Fibroblast of upper back skin (primary cell): ENCODE measurements at places on chromosomes 2 and 18.

GRCh38 chr2:230677201-230677946, 35.3 kb upstream of the CAB39 start:
- no peak for DNase-seq

DNA sequence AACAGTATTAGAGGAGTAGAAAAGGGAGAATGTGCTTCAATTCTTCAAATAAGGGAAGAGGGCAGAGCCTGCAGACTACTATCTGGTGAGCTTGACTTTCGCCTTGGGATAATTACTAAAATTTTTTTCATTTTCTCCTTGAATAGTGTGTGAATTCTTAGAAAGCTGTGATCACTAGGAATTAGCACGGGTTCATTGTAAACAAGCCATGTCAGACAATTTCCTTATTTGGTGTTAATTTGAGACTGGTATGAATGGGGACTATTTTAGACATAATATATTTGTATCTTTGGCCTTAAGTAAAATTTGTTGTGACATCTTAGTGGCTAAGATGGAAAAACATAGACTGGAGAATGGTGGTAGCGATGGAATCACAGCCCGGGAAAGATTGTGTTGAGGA, 66.6 kb downstream of the MYO3B start:
- DNase-seq = no peak

GRCh38 chr18:55343396-55344073, 244.5 kb downstream of the TCF4 start:
- no peak for DNase-seq

GRCh38 chr2:164792316-164793170, 49.1 kb downstream of the COBLL1 start:
- peak; percentile 65 for DNase-seq

DNA sequence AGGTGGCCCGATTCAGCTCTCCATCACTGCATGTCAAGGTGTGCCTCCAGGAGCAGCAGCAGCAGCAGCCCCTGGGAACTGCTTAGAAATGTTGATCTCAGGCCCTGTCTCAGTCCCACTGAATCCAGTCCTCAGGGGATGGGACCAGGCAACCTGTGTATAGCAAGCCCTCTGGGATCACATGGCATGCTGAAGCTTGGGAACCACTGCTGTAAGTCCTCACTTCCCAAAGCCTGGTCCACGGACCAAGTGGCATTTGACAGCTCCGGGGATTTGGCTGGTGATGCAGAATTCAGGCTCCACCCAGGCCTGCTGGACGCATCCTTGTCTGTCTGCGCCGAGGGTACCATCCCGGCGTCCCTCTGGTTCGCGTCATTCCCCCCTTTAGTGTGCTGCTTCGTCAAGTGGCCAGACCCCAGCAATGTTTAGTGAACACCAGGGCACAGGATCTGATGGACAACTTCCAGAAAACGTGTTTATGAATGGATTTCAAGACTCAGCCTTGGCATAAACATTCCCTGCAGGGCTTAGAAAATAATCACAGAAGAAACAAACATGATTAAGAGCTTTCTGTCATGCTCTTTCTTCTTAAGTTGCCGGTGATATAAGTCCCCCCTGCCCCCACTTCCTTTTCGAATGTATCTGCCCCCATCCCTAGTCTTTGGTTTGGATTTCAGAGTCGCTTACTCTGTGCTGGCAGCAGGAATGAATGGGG, 234.0 kb downstream of the GBX2 start:
- no peak for DNase-seq

- no peak for DNase-seq
Observed at GRCh38 chr2:5673145-5674025, 18.8 kb upstream of the SOX11 start.

- DNase-seq = peak; percentile 60
Observed at GRCh38 chr2:19195661-19196060, 162.8 kb downstream of the OSR1 start.

DNA sequence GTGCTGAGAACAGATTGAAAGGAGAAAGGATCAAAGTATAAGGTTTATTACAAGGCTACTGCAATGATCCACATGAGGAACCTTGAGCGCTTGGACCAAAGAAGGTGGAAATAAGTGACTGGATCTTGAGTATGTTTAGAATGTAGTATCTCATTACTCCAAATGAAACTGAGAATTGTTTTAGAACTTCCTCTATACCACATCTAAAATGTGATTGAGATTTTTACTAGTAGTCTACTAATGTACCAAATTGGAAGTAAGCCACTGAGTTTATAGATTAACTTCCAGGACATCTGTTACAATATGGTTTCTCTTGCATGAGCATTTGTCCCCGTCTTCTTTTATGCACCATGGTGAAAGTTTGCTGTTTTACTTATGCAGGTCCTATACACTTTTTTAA, 300.5 kb downstream of the SUCLG1 start:
- DNase-seq = no peak

DNA sequence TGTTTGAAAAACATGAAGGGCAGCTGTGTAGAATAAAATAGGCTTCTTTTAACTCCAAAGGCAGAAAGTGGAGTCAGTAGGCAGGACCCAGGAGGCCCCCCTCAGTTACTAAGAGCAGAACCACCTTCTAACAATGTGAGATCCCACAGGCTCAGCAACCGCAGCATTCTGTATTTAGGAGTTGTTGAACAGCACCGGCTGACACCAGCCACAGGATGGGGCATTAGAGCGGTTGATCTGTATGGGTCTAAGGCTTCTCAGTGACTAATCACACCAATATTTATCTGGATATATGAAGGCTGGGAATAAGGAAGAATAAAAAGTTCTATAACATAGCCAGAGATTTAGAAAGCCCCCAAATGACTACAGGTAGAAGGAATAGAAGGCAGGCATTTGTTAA, 51.7 kb downstream of the MYO5B start:
- DNase-seq = no peak

- peak; percentile 96 for DNase-seq
Observed at GRCh38 chr2:37585982-37586621, 85.3 kb downstream of the CDC42EP3 start.

DNA sequence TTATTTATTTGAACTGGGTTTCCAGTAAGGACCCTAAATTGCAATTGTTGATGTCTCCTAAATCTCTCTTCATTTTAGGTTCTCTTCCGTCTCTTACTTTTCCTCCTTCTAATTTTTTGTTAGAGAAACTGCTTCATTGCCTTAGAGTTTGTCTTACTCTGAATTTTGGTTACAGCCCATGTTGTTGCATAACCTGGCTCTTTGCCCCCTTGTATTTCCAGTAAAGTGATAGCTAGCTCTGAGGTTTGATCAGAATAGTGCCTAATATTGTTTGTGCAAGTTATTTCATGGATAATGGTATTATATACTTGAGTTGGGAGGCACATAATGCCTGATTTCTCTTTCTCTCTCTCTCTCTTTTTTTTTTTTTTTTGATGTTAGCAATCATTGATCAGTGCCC, 71.8 kb downstream of the MGAT5 start:
- no peak for DNase-seq

DNA sequence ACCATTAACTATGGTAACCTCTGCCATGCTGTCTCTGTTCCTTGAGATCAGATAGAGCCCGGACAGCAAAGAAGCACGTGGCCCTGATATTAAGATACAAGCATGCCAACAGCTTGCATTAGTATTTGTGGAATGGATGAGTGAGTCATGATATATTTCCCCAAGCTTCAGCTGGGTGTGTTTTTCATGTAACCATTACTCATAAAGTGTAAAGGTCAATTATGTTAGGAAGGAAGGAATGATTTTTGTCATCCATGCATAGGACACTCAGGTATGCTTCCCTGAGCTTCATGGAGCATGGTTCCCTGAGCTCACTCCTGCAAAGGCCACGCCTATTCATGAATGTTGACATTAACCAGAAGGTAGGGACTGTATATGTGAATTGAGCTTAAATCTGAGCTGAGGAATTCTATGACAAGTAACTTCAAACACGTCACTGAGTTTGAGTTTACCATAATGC, 74.6 kb downstream of the ARL4C start:
- DNase-seq = peak; percentile 93

GRCh38 chr2:64474121-64474571, 20.2 kb downstream of the LGALSL start:
- DNase-seq = no peak

DNA sequence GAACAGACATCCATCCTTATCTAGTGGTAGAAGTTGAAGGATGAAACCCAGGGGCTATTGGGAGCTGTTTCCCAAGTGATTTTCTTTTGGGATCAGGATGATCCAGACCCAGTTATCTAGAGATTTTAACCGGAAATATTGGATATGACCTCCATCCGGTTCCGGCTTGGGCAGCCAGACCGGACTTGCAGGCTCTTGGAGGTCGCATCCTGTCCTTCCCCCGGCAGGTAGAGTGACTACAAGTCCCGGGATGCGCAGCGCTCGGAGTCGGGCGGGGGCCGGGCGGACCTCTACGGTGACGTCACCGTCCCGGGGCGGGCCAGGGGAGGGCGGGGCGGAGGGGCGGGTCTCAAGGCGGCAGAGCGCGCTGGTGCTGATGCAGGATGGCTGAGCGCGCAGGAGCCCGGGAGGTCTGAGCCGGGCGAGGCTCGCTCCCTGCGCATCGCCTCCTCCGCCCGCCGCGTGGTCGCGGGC, at the start of gene KIF5C:
KIF5C (plus strand) TSS at position 360 of the 474 bp plus-strand sequence. CDS start 391 bp downstream, outside the sequence.
- DNase-seq = peak; percentile 75

GRCh38 chr2:42071791-42072190, 24.0 kb downstream of the PKDCC start:
- no peak for DNase-seq

DNA sequence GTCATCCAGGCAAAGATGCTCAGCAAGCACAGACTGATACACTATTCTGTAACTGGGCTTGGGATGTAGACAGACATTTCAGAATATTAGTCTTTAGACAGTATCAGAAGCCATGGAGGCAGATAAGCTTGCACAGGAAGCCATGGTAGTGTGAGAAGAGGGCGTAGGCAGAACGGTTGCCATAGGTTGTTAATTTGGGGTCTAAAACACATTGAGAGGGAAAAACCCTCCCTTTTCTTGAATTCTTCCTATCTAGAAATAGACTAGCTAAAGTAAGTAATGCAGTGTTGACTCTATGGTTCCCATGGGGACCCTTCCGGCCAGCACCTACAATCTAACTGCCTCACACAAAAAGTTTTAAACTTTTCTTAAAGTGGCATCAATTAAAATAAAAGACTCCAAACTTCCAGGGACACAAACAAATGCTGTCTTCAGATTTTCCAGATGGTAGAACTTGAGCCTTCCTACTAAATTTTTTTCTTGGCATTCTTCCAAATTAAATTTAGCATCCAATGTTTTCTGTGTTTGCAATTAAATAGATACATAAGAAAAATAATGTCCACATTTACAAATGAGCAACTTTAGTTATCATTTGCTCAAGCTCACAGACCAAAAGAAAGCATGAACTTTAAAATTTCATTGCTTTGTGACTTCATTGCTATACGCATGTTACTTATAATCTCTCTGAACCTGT, 1.9 kb downstream of the PRKRA start:
- no peak for DNase-seq

GRCh38 chr2:182559623-182560022, 132.8 kb upstream of the PDE1A start:
- DNase-seq = no peak

GRCh38 chr2:128687565-128687964, 368.9 kb upstream of the HS6ST1 start:
- no peak for DNase-seq

GRCh38 chr2:45172760-45173392, 163.6 kb upstream of the SIX2 start:
- DNase-seq = no peak

DNA sequence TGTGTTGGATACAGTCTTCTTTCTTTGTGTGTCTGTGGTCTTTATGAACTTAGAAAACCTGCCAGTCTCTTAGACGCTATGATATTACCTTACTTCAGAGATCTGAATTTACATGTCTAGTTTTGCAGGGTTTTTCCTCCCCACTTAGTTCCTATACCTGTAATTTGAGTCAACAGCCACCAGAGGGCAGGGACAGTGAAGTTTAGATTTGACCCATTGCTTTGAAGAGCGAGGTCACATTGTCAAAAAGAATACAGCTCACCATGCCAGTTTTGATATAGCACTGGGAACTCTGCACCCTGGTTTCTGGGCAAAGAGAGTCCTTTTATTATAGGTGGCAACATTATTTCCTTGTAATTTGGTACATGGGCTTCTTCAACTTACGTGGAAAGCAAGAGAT, 102.3 kb downstream of the MAPK4 start:
- no peak for DNase-seq

DNA sequence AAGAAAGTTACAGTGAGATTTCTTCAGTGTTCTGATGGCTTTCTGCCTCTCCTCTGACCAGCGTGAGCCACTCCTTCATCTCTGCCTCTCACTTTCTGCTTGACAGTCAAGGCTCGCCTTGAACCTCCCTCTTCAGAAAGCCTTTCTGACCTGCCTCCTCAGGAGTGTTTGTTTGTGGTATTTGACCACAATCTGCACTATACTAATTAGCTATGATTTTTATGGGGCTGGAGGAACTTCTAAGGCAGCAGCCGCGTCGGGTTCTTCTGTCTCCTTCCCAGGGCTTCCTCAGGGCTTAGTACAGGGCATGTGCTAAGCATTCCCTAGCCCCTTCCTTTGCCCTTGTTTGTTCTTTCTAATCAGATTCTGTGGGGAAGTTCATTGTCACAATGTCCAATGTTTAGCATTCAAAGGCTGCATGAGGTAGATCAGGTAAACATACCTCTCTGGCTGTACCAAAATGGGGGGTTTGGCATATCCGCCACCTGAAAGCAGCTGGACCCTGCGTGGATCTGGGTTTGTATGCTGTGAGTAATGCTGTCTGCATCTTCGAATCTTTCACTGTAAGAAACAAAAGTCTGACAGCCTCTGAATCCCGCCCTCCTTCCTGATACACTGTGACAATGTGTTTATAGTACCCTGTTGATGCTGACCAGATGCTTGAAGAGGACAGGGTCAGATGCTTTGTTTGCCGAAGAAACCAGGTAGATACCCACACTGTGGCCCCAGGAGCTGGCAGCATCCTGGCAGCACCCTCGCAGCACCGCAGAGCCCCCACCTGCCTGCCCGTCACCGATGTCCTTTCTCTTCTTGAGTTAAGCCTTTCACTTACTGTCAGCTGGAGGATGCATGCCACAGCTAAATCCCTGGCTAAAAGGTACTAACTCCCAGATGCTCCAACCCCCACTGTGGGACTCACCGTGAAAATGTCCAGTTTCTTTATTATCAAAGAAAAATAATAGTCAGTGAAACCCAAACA, 260.8 kb upstream of the HDAC4 start:
- no peak for DNase-seq

DNA sequence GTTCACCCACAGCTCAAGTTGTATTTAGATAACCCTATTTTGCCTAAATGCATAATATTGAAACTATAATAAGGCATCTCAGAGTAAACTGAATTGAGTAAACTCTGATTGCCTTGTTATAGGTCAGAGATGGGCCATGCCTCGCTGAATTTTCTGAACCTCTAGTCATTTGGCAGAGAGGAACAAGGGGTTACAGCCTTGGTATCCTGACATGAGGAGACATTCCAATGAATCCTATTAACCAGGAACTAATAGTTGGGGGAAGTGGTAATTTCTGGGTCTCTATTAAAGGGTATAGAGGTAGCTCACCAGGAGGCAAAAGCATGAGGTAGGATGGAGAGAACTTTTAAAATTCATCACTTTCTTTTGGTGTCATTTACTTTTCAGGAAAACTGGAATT, 227.4 kb upstream of the CHST9 start:
- peak; percentile 22 for DNase-seq

- DNase-seq = no peak
Observed at GRCh38 chr2:74457549-74458131, 598 bp upstream of the WBP1 start.
